ENCODE measurements at places on chromosomes 7 and 10.

DNA sequence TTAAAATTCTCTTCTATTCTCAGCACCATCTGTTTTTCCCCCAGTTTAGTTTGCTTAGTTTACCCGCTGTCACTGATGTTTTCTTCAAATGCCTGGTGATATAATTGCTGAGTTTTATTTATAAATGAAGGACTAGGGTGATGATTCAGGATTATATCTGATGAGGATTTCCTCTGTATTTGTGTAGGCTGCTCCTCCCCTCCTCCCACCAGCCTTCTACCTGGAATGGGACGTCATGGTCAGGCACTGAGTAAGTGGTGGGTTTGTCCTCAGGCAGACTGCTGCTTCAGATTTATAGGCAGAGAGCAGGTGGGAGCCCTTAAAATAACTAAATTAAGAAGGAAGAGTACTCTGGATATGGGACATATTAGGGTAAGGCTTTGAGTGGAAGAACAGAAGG, 35.8 kb downstream of the PALS2 start:
- no peak for DNase-seq

DNA sequence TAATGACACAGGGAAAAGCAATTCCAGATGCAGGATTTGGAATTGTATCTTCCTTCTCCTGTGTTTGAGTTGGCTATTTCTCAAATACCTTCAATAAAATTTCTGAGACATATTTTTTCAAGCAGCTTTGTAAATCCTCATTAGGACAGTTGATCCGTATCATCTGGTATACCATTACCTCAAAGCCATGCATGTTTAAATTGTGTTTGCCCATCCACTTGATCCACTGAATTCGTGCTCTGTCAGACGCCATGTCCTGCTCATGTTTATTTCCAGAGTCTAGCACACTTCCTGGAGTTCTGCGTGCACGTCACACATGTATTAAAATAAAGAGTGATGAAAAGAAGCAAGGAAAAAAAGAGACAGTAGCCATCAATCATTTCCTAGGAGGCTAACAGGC, 141.8 kb upstream of the CDC14C start:
- DNase-seq: no peak

- no peak for DNase-seq
These were observed 230.6 kb downstream of the MLLT10 start for GRCh38 chr10:21764466-21765189.

- DNase-seq: no peak
These were observed 75.0 kb upstream of the GPR22 start for GRCh38 chr7:107394831-107395230.

GRCh38 chr7:13257661-13258060, 570.2 kb downstream of the ARL4A start:
- DNase-seq: no peak
